Endothelial cell (in vitro differentiated cells): ENCODE measurements at places on chromosomes 13 and 19.

DNA sequence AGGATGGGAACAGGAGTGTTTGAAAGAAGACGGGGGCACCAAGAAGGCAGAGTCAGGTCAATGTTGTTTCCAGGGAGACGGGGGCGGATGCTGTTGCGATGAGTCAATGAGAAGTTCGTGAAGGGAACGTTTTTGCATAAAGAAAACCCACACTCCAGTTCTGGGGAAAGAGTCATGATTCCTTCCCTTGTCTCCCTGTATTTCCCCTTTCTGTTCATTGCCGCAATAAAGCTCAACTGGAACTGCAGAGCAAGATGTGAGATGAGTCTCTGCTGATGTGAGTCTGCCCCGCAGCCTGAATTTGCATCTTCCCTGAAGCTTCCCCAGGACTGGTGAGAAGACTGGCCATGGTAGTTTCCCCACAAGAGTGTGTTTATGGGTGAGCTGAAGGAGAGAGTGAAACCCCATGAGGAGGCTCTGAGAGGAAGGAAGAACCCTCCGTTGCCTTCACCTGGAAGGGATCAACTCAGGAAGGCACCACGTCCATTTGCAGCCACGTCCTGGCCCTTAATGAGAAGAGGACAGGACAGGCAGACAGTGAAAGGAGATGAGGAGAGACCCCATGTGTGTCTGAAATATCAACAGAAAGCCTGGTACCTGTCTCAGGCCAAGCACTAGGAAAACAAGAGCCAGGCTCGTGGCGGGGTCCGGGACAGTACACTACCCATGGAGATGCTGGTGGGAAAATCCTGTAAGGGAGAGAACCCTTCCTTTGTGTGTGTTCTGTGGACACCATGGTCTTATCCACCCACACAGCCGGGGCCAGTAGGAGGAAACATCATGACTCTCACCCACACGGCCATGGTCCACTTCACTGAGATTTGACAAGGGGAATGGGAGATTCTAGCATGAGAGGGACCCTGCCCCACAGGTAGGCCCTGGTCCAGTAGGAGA, 13.7 kb downstream of the LILRA1 start:
- no peak for DNase-seq

- DNase-seq, result no peak
These were observed 150.0 kb downstream of the KLF12 start for GRCh38 chr13:73984201-73984600.

DNA sequence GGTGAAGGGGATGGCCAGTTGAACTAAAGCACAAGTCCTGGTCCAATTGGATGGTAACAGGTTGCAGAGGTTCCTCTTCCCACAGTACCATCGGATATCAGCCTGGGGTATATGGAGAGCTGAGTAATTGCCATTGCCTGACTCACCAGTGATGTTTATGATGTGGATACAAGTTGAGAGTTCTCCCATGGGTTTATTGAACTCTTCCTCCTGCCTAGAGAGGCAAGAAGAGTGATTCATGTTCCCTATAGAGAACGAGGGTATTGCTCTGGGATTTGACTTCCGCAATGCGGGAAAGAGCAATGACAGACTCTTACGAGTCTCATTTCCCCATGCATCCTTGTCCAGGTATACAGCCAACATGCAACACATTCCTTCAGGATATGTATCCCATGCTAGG, 111.3 kb upstream of the PCDH9 start:
- DNase-seq, result no peak

DNA sequence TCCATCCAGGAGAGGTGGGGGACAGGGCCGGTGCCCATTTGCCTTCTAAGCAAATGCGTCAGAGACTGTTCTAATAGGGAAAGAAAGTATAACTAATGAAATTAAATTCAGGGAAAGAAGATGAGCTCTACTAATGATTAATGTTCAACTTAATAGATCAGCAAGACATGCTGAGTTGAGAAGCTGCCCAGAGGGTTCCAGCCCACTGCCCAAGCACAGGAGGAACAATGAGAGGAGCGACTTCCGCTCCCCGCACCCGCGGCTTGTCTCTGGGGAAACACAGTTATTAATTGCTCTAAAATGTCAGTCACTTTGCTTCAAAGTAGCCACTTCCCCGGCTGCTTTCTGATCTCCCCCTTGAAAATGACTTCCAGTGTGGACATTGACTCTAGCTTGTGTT, 331.3 kb downstream of the UQCRFS1 start:
- no peak for DNase-seq

- DNase-seq, result no peak
These were observed 22.0 kb downstream of the C19orf47 start for GRCh38 chr19:40326201-40326600.

DNA sequence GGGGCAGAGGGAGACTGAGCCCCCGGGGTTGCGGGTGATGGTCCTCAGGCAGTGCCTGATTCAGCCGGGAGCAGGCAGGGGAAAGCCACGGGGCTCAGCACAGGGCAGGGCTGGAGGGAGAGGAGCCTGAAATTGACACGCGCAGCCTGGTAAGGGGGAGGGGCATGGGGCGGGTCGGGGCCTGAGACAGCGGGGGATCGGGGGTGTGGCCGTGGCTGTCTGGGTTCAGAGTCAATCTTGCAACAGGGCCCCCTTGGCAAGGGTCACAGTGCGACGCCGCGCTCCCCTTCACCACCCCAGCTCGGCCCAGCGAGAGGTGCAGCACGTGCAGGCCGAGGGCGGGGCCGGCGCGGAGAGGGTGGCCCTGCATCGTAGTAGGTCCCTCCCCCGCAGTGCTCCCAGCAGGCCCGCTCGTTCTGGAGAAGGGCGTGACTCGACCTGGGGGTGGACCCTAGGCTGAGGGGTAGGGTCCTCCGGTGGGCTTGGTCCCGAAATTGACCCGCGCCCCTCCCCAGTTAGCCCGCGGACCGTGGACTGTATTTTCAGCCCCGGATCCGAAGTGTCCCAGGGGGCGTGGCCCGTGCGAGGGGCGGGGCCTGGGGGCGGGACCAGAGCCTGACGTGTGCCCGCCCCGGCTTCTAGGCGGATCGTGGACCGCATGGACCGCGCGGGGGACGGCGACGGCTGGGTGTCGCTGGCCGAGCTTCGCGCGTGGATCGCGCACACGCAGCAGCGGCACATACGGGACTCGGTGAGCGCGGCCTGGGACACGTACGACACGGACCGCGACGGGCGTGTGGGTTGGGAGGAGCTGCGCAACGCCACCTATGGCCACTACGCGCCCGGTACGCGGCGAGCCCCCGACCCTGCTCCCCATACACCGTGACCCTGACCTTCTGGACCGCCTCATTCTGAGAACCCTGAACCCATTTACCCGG, 6.0 kb downstream of the RCN3 start:
- peak; percentile 80 for DNase-seq

GRCh38 chr19:35066691-35067563, 25.4 kb downstream of the HPN start:
- peak; percentile 95 for DNase-seq

DNA sequence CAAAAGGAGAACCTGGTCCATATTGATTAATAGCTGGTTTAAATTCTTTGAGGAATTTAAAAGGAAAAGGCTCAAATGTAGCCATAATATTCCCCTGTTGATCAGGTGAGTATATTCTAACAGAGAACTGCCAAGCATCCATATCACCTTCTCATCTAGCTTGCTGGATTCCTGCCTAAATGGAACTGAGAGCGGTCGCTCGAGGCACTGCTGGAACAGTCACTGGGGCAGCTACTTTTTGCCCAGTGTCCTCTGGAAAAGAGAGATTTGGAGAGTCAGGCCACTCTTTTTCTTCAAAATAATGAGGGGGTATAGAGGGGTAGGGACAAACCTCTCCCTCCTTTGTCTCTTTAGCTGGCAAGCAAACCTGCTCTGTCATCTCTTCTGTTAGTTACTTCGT, 19.5 kb upstream of the IL17D start:
- no peak for DNase-seq

GRCh38 chr19:16506961-16507360, 10.8 kb downstream of the C19orf44 start:
- no peak for DNase-seq

DNA sequence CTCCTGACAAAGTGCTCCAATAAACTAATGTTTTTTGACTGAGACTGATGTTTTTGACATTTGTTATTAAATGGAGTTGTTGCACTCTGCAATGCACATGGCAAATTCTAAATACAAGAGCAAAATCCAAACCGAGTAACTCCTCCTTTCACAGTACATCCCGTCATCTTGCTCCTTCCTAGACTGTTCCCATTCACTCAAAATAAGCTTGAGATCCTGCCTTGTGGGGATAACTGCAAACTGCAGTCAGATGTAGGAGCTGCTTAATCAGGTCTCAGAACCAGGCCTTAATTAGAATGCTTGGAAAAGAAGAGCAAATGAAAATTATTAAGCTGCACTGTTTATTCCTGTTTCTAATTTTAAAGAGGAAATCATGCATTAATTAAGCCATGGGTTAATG, 134.8 kb upstream of the SPRY2 start:
- DNase-seq, result no peak

- peak; percentile 44 for DNase-seq
These were observed 9.8 kb upstream of the ARRDC2 start for GRCh38 chr19:17997969-17998826.

- DNase-seq, result no peak
These were observed 88.3 kb upstream of the PCDH9 start for GRCh38 chr13:67318398-67318797.

DNA sequence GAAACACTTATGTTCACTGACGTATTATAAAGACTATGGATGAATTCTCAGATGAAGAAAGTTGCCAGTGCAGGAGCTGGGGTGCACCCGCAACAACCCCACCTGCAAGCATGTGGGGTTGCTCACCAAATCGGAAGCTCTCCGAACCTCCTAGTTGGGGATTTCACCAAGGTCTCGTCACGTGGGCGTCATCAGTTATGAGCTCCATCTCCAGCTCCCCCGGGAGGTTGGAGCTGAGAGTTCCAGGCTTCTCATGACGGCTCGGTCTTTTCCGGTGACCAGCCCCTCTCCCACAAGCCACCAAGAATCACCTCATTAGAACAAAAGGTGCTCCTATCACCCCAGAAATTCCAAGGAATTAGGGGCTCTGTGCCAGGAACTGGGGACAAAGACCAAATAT, 46.1 kb upstream of the TUBGCP3 start:
- no peak for DNase-seq

DNA sequence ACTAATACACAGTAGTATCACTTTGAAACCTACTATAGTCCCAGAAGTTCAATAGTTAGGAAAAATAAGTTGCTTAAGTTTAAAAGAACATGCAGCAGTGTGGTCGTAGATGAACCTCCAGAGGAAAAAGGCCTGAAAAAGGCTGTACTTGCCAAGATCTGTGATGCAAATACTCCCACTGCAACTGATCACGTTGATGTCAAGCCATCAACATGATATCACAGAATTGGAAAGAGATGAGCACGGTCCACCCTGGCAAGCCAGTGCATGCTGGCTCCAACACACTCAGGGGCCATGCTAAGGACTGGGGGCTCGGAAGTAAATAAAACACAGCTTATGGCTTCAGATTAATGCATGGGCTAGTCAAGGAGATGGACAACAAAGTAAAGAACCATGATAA, 71.8 kb upstream of the LRCH1 start:
- DNase-seq, result no peak

DNA sequence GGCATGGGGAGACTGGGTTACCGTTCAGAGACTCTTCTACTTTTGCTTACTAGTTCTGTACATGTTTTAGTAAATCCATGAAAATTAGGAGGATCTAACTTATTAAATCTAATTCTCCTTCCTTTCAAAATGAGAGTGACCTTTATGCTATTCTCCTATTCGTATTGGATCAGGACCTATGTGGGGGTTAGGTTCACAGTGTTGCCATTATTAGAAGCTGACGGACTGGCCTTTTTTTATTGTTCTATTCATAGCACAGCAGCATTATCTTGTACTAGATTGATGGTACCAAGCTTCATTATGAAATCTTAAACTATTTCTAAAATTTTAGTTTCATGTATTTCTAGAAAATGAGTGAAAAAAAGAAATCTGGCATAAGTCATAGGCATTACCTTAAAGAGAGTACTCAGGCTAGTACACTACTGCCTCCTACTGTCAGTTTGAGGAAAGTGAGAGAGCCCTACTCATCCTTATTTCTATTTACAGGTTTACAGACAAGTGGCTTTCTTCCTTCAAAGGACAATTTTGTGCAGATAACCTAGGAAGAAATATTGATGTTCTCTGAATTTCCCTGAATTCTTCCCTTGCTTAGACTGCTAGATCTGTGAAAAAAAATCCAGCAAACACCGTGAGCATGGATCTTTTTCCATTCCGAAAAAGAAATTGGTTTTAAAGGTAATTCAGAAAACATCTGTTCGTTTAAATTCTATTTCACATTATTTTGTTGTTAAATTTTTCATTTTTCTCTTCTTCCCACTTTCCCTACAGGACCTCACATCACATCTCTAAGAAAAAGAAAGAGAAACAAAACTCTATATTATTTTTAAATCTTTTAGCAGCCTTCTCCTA, 485.5 kb downstream of the DIAPH3 start:
- peak; percentile 35 for DNase-seq

DNA sequence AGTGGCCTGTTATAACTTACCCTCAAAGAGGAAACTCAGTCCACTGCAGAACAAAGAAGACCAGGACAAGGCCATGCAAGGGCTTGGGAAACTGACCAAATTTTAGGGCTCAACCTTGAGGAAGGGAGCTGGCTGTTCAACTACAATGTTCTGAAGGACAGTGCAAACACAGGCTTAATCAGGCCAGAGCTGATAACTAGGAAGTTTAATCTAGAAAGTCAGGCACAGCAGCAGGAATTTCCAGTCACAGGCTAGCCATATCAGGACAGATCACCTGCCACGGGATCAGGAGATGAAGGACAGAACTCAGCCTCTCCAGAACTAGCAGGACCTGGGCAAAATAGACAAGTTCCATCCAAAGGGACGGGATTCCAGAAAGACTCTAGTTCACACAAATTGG, 89.4 kb downstream of the ENOX1 start:
- no peak for DNase-seq

DNA sequence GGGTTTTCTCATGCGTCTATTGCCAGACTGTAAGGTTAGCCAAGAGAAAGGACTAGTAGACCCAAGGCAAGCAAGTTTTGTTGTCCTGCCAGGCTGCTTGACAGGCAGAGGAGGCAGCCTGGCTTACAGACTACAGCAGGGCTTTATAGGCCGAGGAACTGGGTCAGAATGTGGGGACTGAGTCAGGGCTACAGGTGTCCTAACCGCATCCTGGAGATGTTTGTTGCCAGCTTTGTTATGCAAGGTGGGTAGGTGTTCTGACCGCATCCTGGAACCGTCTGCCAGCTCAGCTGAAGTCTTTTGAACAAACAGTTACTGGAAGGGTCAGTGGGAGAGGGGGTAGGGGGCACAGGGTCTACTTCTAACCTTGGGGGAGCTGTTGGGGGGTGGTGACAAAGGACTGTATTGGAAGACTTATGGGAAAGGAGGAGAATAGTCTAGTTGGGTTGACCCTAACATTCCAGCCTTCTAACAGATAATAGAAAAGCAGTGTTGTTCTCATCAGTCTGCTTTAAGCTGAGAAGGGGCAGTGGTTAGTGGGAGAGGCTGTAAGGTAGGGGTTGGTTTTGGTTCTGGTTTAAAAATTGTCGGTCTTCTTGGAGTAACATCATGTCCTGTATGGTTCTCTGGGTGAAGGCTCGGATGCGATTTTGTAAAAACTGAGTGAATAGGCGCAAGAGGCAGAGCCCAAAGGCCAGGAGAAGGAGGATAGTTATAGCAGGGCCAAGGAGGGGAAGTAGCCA, 913.8 kb upstream of the SLITRK5 start:
- DNase-seq, result no peak

- no peak for DNase-seq
These were observed 21.2 kb upstream of the RBM26 start for GRCh38 chr13:79427265-79427664.
